ENCODE measurements at places on chromosomes 6 and 20. TPM values are rescaled to one million over a fixed set of nuclear protein-coding genes. Genes with fewer than 3 reads are reported as not detected.

The TRIM40 gene
- total RNA-seq: not detected

The TRIM10 gene
- total RNA-seq: not detected

The GLP1R gene
- not detected for total RNA-seq

The OR2B2 gene
- not detected for total RNA-seq

The KIAA1586 gene
- 16.4 TPM for total RNA-seq
